HFFc6 (cell line): ENCODE measurements at places on chromosomes 5 and 9. TPM values are rescaled to one million over a fixed set of nuclear protein-coding genes. Genes with fewer than 3 reads are reported as not detected.

Gene PRDM9
- not detected in 3 replicates for total RNA-seq

Gene LCN10
- total RNA-seq: not detected in 3 replicates

Gene ZNF354C
- 4.5 to 4.8 TPM (median 4.5 TPM) in 3 replicates for total RNA-seq

Gene POU4F3
- total RNA-seq: 0.07 TPM in 1 of 3 replicates, not detected in the others

Gene STPG3
- total RNA-seq: not detected in 3 replicates

Gene ADAMTS6
- total RNA-seq: 27.9 to 29.9 TPM (median 28.2 TPM) in 3 replicates

Gene SLC36A3
- not detected in 3 replicates for total RNA-seq

Gene DPM2
- total RNA-seq: 47.1 to 51.8 TPM (median 48.4 TPM) in 3 replicates

Gene ECSCR
- 0.47 to 0.78 TPM (median 0.60 TPM) in 3 replicates for total RNA-seq

Gene RMI1
- total RNA-seq: 7.8 to 12.4 TPM (median 11.1 TPM) in 3 replicates

Gene EXD3
- 8.8 and 9.5 TPM in 2 replicates for total RNA-seq

GRCh38 chr5:56498759-56499395 lies 265.7 kb upstream of the ANKRD55 start:
- DNase-seq: no peak

- no peak for DNase-seq
These were observed 84.5 kb upstream of the VCAN start for GRCh38 chr5:83387041-83387440.

DNA sequence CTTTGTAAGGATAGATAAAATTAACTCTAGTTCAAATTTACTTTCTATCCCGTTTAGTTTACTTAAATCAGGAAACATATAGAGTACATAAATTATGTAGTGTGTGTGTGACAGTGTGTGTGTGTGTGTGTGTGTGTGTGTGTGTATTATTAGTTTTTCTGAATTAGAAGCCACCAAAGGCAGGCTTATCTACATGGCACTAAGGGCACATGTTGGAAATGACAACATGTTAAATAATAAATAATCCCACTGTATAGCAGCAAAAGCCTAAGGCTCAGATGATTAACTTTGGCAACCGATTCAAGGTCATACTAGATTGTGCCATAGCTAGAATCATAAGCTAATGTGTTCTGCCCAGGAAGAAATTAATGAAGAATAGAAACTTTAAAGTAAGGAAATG lies 54.6 kb downstream of the MEGF9 start:
- DNase-seq: no peak

DNA sequence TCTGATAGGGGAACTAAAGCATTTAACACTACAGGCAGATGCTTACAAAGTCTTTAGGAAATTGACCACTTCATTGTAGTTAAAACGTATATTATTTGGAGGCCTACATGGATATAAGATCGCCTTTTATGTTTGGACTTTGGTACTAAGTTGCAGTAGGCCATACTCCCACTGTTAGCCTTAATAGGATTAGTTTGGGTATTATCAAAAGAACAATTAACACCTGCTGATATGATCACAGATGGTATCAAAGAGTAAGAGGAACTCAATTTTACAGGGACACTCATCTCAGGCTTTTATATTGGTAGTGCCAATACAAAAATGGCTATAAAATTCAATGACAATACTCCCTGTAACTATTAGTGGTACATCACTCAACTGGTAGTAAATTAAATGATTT lies 1183.0 kb downstream of the MAT2B start:
- no peak for DNase-seq

DNA sequence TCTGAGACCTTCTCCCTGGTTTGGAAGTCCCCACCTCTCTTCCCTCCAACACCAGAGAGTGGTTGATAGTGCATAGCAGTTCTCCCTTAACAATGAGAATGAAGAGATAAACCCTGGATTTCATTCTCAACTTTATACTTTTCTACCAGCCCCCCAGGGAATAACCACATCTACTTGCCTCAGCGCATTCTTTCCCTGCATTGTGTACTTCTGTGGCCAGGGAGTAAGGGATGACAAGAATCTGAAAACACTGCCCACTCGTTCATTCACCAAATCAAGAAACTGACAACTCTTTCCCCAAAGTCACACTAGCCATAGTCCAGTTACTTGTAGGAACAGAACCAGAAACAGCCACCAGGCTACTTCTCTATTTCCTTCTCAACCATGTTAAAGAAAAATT lies 46.0 kb upstream of the SPIN1 start:
- DNase-seq: no peak

DNA sequence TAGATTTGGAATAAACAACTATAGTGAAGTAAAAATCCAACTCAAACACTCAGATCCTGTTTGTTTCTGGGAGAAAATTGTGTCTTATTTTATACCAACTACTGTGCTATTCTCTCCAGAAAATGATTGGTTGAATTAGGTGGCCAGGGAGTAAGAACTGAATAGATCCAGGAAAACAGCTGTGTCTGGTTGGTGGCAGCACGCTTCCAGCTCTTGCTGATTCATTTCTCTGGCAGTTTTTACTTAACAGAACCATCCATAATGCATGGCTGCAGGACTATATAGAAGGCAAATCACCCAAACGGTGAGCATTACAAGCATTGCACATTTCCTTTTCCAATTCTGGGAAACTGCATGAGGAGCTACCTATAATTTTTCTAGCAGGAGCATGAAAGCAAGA lies 29.5 kb downstream of the DMAC1 start:
- DNase-seq: no peak

- DNase-seq: no peak
These were observed 63.8 kb downstream of the BNC2 start for GRCh38 chr9:16806674-16807073.

DNA sequence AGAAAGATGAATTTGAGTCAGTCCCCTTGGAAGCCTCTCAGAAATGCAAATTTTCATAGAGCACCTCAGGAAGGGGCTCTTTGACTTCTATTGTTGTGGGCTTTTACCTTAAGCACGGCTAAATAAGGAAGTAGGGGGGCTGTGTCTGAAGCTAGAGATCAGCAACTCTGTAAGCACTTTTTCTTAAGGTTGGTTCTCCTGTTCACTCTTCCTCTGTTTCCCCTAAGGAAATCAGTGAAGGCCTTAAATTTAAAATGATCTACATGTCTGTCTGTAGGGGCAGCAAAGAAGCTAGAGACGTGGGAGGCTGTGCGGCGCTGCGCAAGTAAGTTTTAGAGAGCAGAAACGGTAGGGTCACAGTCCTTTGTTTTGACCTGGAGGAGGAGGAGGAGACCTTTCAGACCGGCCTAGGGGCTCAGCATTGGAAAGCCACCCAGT lies 1.2 kb upstream of the CDC14B start:
- DNase-seq: no peak

DNA sequence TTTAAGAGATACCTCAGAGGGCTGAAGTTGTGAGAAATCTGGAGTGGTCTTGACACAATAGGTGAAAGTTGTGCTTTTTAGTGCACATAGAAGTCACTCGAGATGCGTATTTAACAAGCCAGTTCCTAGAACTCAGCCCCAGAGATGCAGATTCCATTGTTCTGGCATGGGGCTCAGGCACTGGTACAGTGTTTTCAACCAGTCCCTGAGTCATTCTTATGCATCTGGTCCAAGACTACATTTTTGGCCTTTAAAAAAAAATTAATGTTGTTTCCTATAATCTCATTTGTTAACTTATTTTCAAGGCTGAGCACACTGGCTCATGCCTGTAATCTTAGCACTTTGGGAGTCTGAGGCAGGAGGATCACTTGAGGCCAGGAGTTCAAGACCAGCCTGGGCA lies 29.6 kb downstream of the PTTG1 start:
- no peak for DNase-seq

DNA sequence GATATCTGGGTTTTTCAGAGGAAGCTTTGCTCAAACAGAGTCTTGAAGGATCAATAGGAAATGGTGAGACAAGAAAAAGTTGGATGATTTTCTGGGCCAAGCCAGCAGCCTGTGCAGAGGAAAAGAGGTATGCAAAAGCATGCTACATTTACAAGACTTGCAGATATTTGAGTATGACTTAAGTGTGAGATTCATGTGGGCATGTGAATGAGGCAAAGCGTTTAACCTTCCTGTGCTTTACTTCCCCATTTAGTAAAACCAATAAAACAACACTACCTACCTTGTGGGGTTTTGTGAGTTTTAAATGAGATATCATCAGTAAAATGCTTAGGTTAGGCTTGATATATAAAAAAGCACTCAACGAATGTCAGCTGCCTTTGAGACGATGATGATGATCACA lies 58.1 kb downstream of the PIP5K1B start:
- no peak for DNase-seq

DNA sequence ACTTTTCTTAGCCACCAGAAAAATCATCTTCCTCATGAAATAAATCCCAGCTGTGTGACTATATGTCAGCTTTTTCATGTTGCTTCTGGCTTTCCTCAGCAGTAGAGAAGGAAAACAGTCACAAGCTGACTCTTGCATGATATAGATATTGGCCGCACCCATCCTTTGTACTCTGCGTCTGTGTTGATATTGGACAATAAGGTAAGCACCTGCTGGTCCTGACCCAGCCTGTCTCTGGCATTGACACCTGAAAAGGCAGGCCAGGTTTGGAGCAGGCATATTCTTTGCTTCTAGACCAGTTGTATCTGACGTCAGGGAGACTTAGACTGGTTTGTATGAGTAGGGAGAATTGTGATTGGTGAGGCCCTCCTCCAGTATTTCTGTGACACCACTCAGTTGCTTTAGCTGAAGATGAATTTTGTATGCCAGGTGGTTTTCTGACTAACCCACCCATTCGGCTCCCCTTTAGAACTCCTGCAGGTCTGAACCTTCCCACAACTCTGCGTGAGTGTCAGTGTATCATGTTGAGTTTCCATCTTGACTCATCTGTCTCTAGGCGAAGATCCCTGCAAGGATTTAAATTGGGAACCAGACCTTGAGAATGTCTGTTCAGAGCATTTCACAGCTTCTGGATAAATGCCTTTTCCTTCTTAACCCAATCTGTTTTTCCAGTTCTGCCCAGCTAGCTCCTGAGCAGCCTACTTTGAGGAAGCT lies 151.2 kb upstream of the RUSC2 start:
- no peak for DNase-seq

- no peak for DNase-seq
These were observed 26.4 kb downstream of the THBS4 start for GRCh38 chr5:80061547-80061946.

GRCh38 chr9:118957585-118957984 lies 411.6 kb downstream of the BRINP1 start:
- peak; percentile 4 for DNase-seq

GRCh38 chr5:93236807-93237421 lies 344.1 kb downstream of the NR2F1-AS1 start:
- peak; percentile 88 for DNase-seq

DNA sequence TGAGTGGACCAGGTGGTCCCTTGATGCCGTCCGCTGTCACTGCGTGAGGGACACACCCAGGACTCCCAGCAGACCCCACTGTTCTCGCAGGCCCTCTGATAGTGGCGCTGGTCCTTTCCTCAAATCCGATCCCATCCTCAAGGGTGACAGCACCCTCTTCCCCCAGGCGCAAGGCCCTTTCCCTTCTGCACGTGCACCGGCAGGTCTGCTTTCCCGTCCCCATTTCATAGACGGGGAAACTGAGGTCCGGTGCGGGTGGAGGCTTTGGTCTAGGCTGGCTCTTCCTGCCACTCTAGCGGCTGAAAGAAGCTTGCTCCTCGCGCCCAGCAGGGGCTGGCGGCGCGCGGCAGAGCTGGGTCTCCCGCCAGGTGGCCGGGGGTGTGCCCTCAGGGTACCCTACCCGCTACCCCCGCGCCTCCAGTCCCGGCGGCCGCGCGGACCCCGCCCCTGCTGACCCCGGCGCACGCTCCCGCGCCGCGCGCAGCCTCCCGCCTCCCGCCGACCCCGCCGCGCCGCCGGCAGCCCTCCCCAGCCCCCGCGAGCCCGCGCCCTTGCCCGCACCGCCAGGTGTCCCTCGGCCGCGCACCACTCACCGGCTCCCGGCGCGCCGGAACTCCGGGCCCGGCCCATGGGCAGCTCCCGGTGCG lies 453 bp downstream of the RASGEF1C start:
- no peak for DNase-seq

DNA sequence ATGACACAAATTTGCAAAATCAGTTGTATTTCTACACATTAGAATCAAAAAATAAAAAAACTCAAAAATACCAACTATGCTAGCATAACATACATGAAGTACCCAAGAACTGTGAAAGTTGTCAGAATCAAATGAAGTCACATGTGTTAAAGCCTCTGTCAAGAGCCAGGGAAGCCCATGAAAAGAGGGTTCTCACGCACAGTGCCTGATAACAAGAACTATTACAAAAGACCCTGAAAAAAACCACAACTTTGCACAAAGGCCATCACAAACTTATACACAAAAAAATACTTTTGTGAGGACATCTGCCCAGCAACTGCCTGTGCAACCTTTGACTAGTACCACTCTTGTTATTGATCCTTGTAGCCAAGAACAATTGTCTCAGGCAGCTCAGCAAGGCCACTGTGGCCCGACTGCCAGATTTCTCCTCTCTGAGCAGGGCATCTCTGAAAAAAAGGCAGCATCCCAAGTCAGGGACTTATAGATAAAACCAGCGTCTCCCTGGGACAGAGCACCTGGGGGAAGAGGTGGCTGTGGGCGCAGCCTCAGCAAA lies 28.9 kb upstream of the HNRNPA0 start:
- no peak for DNase-seq

- peak; percentile 99 for DNase-seq
These were observed 12.2 kb downstream of the INVS start for GRCh38 chr9:100111235-100111634.

GRCh38 chr9:27654629-27655285 lies 81.5 kb upstream of the C9orf72 start:
- DNase-seq: no peak

GRCh38 chr9:125745682-125746016 lies 1.5 kb upstream of the PBX3 start:
- peak; percentile 17 for DNase-seq

DNA sequence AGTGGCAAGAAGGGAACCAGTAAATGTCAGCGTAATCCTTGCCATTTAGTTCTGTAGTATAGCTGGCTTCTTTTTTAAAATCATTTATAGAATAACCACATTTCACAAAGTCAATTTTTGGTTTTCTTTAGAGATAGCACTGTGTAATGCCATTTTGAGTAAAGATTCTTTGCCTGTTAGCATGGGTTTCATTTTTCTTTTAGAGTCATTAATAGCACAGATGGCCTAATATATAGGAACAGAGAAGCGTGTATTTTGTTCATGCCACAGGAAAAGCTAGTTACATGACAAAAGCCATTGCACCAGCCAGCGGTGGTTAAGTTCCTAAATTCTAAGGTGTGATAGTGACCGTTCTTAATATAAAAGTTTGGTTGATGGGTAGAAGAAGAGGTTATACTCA lies 1363.9 kb downstream of the MAT2B start:
- DNase-seq: no peak

DNA sequence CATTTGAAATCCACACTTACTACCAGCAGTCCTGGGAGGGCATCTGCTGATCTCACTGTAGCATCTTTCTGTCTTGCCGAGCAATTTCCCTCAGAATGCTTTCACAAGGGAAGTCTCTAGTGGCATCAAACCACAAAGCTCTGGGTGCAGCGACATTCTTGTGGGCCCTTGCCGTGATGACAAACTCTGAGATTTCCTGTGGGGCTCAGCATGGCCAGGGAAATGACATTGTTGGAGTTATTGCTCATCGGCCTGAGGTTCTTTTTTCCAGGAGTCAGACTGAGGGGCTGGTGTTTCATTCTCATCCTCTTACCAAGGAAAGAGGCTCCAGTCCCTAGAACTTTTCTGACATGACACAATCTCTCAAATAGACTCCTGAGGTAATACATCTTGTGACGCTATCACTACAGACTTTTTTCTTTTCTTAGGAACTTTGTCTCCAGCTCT lies 51.4 kb downstream of the PFDN1 start:
- DNase-seq: peak; percentile 98
